ENCODE measurements at places on chromosomes 5 and 9.

GRCh38 chr5:171639205-171639621 lies 146.4 kb upstream of the SMIM23 start:
- DNase-seq = no peak

- DNase-seq = no peak
Observed at GRCh38 chr5:140130949-140131733, 5.4 kb downstream of the IGIP start.

- no peak for DNase-seq
Observed at GRCh38 chr9:4986296-4986695, 1.2 kb downstream of the JAK2 start.

DNA sequence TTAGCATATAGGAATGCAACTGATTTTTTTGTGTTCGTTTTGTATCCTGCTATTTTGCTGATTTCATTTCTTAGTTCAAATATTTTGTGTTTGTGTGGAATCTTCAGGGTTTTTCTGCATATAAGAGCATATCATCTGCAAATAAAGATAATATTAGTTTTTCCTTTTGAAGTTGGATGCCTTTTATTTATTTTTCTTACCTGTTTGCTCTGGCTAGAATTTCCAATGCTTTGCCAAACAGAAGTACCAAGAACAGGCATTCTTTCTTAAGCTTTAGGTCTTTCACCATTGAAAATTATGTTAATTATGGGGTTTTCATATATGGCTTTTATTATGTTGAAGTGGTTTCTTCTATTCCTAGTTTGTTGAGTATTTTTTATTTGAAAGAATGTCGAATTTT lies 505.1 kb upstream of the DMAC1 start:
- DNase-seq = no peak

DNA sequence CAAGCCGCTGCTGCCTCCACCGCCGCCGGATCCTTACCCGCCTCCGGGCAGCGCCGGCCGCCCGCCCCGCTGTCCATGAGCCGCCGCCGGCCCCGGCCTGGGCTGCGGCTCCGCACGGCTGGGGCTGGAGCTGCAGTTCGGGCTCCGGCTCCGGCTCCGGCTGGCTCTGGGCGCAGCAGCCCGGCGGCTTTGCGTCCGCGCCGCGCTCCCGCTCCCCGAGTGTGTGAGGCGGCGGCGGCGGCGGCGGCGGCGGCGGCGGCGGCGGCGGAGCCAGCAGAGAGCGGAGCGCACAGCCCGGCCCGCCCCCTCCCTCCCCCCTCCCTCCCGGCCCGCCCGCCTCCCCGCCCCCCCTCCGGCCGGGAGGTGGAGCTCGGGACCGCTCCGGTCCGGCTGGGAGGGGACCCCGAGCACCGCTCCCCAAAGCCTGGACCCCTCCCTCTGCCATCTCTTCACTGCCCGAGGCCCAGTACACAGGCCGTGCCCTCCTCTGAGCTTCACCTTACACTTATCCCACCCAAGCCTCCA lies at the start of gene PCDH1:
TSS of gene PCDH1 (minus strand) at position 225 of the 525 bp plus-strand sequence. CDS start at position 77, 148 bp downstream.
- DNase-seq = no peak
